Foreskin fibroblast (primary cell): ENCODE measurements at places on chromosomes 3 and 15.
A peak's percentile ranks its signal among the peaks of the same experiment; 100 is the strongest.

DNA sequence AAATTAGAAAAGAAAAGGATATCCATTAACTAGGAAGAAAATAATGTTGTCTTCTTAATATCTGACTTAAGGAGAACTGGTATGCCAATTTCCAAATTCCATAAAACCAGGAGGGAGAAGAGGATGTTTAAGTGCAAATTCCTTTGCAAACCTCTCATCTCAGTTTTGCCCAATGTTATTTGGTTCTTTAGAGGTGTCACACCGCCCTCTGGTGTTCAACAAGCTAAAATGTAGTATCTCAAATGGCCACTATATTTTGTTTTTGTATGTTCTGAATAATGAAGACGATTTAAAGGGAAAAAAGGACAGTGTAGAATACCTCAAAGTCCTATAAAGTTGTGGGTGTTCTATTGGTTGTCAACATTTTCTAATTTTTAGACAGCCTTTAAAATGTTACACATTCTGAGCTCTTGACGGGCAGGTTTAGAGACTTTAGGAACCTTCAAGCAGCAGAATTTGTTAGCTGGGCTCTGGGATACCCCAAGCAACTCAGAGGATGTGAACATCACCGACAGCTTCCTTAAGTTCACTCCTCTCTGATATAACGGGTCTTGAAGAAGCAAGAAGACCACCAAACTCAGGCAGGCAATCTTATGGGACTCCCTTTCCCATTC, 458.3 kb downstream of the MFSD1 start:
- peak; percentile 61 for DNase-seq

- no peak for DNase-seq
These were observed 81.6 kb downstream of the ST6GAL1 start for GRCh38 chr3:187011915-187012314.

DNA sequence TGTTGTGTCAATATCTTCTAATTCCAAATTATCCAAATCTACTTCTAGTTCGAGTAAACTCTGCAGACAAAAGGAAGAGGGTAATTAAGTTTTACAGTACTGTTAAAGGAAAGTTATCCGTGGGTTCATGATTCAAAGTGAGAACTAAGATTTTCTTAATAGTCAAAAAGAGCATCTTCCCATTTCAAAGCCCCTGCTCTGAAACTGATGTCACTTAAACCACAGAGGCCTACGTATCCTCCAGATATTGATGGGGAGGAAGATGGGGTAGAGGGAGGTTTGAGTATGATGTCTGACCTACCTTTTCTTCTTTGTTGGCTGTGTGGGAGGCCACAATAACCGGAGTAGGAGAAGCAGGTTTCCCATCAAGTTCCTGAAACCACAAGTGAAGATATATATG, 14.1 kb downstream of the MRPS22 start:
- no peak for DNase-seq

GRCh38 chr3:138197058-138197457, 10.0 kb downstream of the ARMC8 start:
- DNase-seq, result peak; percentile 34
